CD4-positive, alpha-beta memory T cell (primary cell): ENCODE measurements at places on chromosomes 12 and 14. TPM values are rescaled to one million over a fixed set of nuclear protein-coding genes. Genes with fewer than 3 reads are reported as not detected.

DNA sequence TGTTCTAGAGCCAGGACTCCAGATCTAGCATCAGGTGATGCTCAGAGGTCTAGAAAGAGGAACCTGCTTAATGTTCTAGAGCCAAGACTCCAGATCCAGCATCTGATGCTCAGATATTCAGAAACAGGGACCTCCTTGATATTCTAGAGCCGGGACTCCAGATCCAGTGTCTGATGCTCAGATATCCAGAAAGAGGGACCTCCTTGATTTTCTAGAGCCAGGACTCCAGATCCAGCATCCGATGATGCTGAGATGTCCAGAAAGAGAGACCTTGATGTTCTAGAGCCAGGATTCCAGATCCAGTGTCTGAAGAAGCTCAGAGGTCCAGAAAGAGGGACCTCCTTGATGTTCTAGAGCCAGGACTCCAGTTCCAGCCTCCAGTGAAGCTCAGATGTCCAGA lies 36.9 kb downstream of the MEG3 start:
- no peaks in the 10 kb centered on the region for H3K27me3 ChIP-seq
- no peaks in the 10 kb centered on the region for H3K4me1 ChIP-seq
- no peak overlapping the region for H3K4me3 ChIP-seq
- no peaks in the 10 kb centered on the region for H3K36me3 ChIP-seq
- DNase-seq: no peak

The SDSL gene
- total RNA-seq: 1.1 TPM

The CELA1 gene
- 0.73 TPM for total RNA-seq

- peaks cover 40% of the 10 kb centered on the region for H3K36me3 ChIP-seq
- no peak for DNase-seq
- H3K27me3 ChIP-seq: no peaks in the 10 kb centered on the region
- no peak overlapping the region for H3K4me3 ChIP-seq
- no peak overlapping the region for H3K27ac ChIP-seq
These were observed 51.4 kb downstream of the BDKRB1 start for GRCh38 chr14:96307434-96307833.

DNA sequence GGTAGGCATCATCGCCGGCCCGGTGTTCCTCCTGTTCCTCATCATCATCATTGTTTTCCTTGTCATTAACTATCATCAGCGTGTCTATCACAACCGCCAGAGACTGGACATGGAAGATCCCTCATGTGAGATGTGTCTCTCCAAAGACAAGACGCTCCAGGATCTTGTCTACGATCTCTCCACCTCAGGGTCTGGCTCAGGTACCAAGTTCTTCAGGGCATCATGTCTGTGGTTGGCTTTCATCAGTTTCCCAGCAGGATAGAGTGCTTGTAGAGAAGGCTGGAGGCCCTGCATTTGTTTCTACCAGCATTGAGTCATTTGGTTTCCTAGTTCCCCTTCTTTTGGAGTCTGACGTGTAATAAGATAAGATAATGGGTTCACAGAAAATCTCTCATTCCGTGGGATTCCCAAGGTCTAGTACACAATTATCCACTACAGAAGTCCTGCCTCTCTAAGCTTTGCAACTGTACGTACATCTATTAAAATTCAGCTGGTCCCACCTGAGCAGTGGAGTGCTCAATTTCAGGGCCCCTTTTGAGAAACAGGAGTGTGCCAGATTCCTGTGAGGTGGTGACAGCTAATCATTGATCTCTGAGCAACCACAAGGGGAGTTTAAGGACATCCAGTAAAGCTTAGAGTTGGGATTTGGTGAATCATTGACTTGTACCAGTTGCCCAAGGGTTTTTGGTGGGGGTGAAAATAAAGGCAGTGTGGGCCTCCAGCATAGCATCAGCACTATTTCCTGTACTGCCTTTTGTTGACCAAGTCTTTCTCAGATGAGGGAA lies 25.1 kb downstream of the ACVR1B start:
- peaks cover 53% of the 10 kb centered on the region for H3K4me1 ChIP-seq
- no peaks in the 10 kb centered on the region for H3K36me3 ChIP-seq
- no peak for DNase-seq
- H3K4me3 ChIP-seq: no peak overlapping the region
- no peak overlapping the region for H3K27ac ChIP-seq

GRCh38 chr14:95562892-95563685 lies 28.2 kb downstream of the GLRX5 start:
- H3K27ac ChIP-seq: no peak overlapping the region
- H3K4me1 ChIP-seq: no peaks in the 10 kb centered on the region
- no peak overlapping the region for H3K4me3 ChIP-seq
- no peaks in the 10 kb centered on the region for H3K27me3 ChIP-seq
- no peaks in the 10 kb centered on the region for H3K36me3 ChIP-seq

GRCh38 chr12:110536834-110537604 lies 34.9 kb downstream of the RAD9B start:
- peaks cover 46% of the 10 kb centered on the region for H3K36me3 ChIP-seq
- H3K4me3 ChIP-seq: no peak overlapping the region
- no peak for DNase-seq
- H3K27me3 ChIP-seq: no peaks in the 10 kb centered on the region
- H3K4me1 ChIP-seq: no peaks in the 10 kb centered on the region
- no peak overlapping the region for H3K27ac ChIP-seq

GRCh38 chr12:90062799-90063198 lies 354.2 kb upstream of the ATP2B1 start:
- no peak overlapping the region for H3K4me3 ChIP-seq
- no peak overlapping the region for H3K27ac ChIP-seq
- no peaks in the 10 kb centered on the region for H3K27me3 ChIP-seq

The RNASE8 gene
- not detected for total RNA-seq

DNA sequence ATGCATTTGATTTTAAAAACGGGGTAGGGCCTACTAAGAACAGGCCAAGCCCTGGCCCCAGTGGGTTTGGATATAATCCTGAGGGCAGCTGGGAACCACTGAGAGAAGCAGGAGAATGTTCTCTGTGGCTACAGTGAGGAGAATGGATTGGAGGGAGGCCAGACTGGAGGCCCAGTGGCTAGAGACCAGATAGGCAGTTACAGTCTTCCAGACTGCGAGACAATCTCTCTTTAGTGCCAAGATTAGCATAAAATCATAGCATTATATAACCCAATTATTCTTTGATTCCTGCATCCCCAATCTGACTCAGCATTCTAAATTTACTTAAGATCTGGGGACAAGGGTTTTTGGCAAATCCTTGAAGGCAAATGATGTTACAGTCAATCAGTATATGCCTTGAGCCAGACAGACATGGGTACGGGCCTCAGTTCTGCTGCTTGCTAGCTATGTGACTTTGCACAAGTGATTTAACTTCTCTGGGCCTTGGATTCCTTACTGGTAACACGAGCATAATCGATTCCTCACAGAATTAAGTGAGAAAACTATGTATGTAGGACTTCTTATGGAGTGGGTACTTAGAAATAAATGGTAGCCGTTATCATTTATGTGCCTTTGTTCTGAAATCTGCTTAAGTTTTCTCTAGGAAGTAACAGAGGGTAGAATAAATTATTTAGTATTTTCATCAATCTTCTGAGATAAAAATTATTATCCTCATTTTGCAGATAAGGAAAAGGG lies 18.3 kb downstream of the NINJ2 start:
- H3K27me3 ChIP-seq: no peaks in the 10 kb centered on the region
- H3K4me1 ChIP-seq: peaks cover 43% of the 10 kb centered on the region
- peak overlapping the region; percentile 89 for H3K27ac ChIP-seq
- no peak for DNase-seq
- no peak overlapping the region for H3K4me3 ChIP-seq

DNA sequence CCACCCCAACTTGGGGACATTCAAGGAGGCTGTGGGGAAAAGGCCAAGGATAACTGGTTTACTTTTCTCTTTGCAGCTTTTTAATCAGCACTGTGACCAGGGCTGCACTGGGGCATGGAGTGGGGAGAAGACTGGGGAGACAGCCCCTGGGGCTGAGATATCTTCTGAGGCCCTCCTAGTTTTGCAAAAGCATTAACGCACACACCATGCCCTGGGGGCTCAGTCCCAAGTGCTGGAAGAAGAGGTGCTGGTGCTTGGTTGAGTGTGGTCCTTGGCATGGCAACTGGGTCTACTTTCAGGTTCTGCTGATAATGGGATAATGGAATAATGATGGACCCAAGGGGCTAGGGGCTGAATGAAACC lies 9.4 kb upstream of the SMARCD1 start:
- no peak overlapping the region for H3K4me3 ChIP-seq
- H3K27me3 ChIP-seq: no peaks in the 10 kb centered on the region
- peaks cover 3% of the 10 kb centered on the region for H3K4me1 ChIP-seq
- DNase-seq: no peak
- no peak overlapping the region for H3K27ac ChIP-seq
- H3K36me3 ChIP-seq: no peaks in the 10 kb centered on the region

DNA sequence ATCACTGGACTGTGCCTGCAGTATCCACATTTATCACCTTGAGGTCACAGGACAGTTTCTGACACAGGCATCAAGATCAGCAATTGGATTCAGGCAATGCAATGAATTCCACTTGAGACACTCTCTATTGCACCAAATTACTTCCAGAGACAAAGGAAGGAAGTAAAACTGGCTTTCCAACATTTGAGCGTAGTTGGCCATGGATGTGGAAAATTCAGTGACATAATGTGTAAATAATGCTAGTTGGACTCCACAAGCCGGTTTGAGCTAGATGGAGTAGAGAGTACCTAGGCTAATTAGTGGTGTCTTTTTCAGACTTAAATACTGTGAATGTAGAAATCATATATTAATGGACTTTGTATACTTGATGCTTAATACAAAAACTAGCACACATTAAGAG lies 168.3 kb upstream of the SYT1 start:
- H3K4me3 ChIP-seq: no peak overlapping the region
- H3K4me1 ChIP-seq: no peaks in the 10 kb centered on the region
- no peaks in the 10 kb centered on the region for H3K27me3 ChIP-seq
- no peaks in the 10 kb centered on the region for H3K36me3 ChIP-seq
- DNase-seq: no peak
- no peak overlapping the region for H3K27ac ChIP-seq

GRCh38 chr12:87815771-87816585 lies 213.2 kb downstream of the C12orf50 start:
- H3K36me3 ChIP-seq: no peaks in the 10 kb centered on the region
- no peaks in the 10 kb centered on the region for H3K4me1 ChIP-seq
- H3K27ac ChIP-seq: no peak overlapping the region

The HOXC12 gene
- total RNA-seq: not detected

DNA sequence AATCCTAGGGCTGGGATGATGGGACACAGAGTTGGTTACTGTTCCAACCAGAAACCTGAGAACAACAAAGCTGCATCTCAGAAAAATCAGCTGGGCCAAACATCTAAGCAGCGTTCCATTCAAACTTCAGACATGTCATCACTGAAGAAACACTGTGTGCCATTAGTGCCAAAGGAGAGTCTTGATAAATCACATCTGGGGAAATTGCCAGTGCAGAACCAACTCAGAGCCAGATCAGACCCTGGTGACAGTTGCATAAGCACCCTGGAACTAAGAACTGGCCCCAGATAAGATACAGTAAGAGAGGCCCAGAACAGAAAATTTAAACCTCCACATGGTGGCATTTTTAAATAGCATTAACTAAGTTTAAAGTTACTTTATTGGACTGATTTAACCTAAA lies 482.8 kb downstream of the PRKD1 start:
- no peak overlapping the region for H3K4me3 ChIP-seq
- DNase-seq: no peak
- H3K4me1 ChIP-seq: no peaks in the 10 kb centered on the region
- no peaks in the 10 kb centered on the region for H3K36me3 ChIP-seq
- H3K27ac ChIP-seq: no peak overlapping the region
- no peaks in the 10 kb centered on the region for H3K27me3 ChIP-seq

DNA sequence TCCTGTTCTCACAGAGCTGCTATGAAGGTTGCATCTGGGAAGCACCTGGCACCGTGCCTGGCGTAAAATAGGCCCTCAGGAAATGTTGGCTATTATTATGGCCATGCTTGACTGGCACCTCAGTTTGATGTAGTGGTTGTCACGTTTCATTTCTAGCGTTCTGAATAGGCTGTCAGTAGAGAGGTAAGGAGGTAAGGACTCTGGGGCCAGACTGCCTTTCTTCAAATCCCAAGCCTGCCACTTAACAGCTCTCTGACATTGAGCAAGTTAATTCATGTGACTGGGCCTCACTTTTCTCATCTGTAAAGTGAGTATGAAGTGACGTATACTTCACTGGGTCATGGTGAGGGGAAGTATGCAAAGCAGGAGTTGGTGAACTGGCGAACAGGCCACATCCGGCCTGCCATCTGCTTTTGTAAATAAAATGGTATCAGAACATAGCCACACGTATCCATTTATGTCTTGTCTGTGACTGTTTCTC lies 196.2 kb downstream of the CACNA1C start:
- DNase-seq: no peak
- H3K27ac ChIP-seq: no peak overlapping the region
- no peak overlapping the region for H3K4me3 ChIP-seq
- H3K36me3 ChIP-seq: no peaks in the 10 kb centered on the region
- no peaks in the 10 kb centered on the region for H3K4me1 ChIP-seq

DNA sequence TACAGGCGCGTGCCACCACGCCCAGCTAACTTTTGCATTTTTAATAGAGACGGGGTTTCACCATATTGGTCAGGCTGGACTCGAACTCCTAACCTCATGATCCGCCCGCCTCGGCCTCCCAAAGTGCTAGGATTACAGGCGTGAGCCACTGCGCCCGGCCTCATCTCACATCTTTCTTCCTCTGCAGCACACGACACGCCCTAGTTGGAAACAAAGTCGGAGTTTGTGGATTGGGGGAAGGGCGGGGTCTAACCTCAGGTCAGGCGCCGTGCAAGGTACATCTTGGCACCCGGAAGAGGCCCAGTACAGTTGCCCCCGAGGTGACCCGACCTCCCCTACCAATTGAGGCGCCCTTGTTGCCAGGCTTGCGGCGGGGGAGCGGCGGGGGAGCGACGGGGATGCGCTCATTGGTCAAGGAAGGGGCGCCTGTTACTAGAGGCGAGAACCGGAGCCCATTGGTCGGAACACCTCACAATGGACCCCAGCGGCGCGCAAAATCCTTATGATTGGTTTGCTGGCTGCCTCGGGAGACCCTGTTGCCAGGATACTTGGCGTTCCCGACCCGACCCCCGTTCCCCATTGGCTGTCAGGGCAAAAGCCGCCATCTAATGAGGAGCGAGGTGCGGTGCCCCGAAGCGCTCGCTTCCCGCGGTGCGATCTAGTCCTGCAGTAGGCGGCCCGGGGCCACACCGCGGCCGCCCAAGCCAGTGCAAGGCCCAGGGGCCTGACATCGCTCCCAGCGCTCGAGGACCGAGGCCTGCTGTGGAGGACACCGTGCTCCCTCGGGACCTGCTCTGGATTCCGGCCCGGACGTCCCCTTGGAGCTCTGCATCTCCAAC lies at the start of gene REC8:
Gene REC8 (plus strand): TSS at position 659 of the 839 bp plus-strand sequence. CDS start 473 bp downstream, outside the sequence.
- H3K27ac ChIP-seq: peak within 1 kb of the TSS; percentile 42
- H3K36me3 ChIP-seq: peaks cover 12% of the 10 kb centered on the region
- DNase-seq: peak; percentile 72
- peaks cover 22% of the 10 kb centered on the region for H3K4me1 ChIP-seq
